Epithelial cell of proximal tubule (primary cell): ENCODE measurements at places on chromosomes 7 and 10. TPM values are rescaled to one million over a fixed set of nuclear protein-coding genes. Genes with fewer than 3 reads are reported as not detected.

Gene TAF5
- total RNA-seq = 7.5 and 11.3 TPM in 2 replicates

Gene TSPAN13
- 21.7 and 25.8 TPM in 2 replicates for total RNA-seq

Gene GJD4
- total RNA-seq = not detected in 2 replicates

Gene CPA1
- not detected in 2 replicates for total RNA-seq

Gene ITIH5
- not detected in 2 replicates for total RNA-seq

Gene DYNC1I1
- total RNA-seq = 0.06 and 0.14 TPM in 2 replicates

Gene NUTM2A
- total RNA-seq = 0.65 and 0.69 TPM in 2 replicates

Gene DYDC2
- 0.22 and 2.1 TPM in 2 replicates for total RNA-seq

Gene TEX47
- total RNA-seq = not detected in 2 replicates

Gene OR13A1
- not detected in 2 replicates for total RNA-seq

Gene SDK1
- 0.75 and 2.6 TPM in 2 replicates for total RNA-seq

Gene RBP3
- not detected in 2 replicates for total RNA-seq

Gene C10orf53
- not detected in 2 replicates for total RNA-seq

Gene CLDN3
- total RNA-seq = 29.7 and 85.9 TPM in 2 replicates

Gene UPK3B
- total RNA-seq = not detected in 2 replicates

Gene PLXNA4
- total RNA-seq = not detected in 2 replicates

Gene SPACDR
- 0.65 TPM in 1 of 2 replicates, not detected in the other for total RNA-seq

Gene GIMAP5
- total RNA-seq = not detected in 2 replicates

Gene GIMAP8
- total RNA-seq = not detected in 2 replicates

Gene SEMA3D
- total RNA-seq = 0.35 and 0.94 TPM in 2 replicates

Gene GALNT17
- 0.12 TPM in 1 of 2 replicates, not detected in the other for total RNA-seq

Gene PNLIPRP1
- not detected in 2 replicates for total RNA-seq

Gene ABCA13
- total RNA-seq = 0.69 and 1.7 TPM in 2 replicates

Gene APBB1IP
- 1.6 and 3.1 TPM in 2 replicates for total RNA-seq

Gene GIMAP4
- total RNA-seq = not detected in 2 replicates

Gene NKX2-3
- not detected in 2 replicates for total RNA-seq

Gene FFAR4
- total RNA-seq = not detected in 2 replicates

Gene GPR22
- total RNA-seq = not detected in 2 replicates

Gene HHEX
- total RNA-seq = 2.2 and 4.5 TPM in 2 replicates

Gene CH25H
- 1.1 TPM in 1 of 2 replicates, not detected in the other for total RNA-seq

Gene VWDE
- 0.12 and 0.29 TPM in 2 replicates for total RNA-seq

Gene IRF5
- 4.2 and 8.5 TPM in 2 replicates for total RNA-seq

Gene ACHE
- 0.51 and 3.3 TPM in 2 replicates for total RNA-seq

Gene FAM131B
- total RNA-seq = 0.29 and 1.5 TPM in 2 replicates

Gene SAMD9L
- total RNA-seq = 0.07 and 0.69 TPM in 2 replicates

Gene MCM10
- total RNA-seq = 16.2 and 35.2 TPM in 2 replicates

Gene FAM237B
- not detected in 2 replicates for total RNA-seq

Gene TAS2R3
- 0.35 TPM in 1 of 2 replicates, not detected in the other for total RNA-seq

Gene NRAP
- total RNA-seq = not detected in 2 replicates

Gene SPAM1
- not detected in 2 replicates for total RNA-seq

Gene NANOS1
- 3.9 and 8.0 TPM in 2 replicates for total RNA-seq

Gene CLCN1
- total RNA-seq = not detected in 2 replicates

Gene TMEM213
- total RNA-seq = 0.07 TPM in 1 of 2 replicates, not detected in the other

Gene TMEM196
- not detected in 2 replicates for total RNA-seq

Gene PALD1
- 3.3 and 3.5 TPM in 2 replicates for total RNA-seq

Gene KIF20B
- total RNA-seq = 23.6 and 26.1 TPM in 2 replicates

Gene AMPH
- total RNA-seq = 0.06 and 0.07 TPM in 2 replicates

Gene DENND2A
- 27.6 and 34.4 TPM in 2 replicates for total RNA-seq

Gene DTX2
- total RNA-seq = 11.5 and 12.3 TPM in 2 replicates

Gene MKI67
- 40.6 and 44.9 TPM in 2 replicates for total RNA-seq

Gene MBL2
- total RNA-seq = not detected in 2 replicates

Gene LRIT1
- total RNA-seq = not detected in 2 replicates

Gene CALHM1
- total RNA-seq = not detected in 2 replicates

Gene PRSS2
- total RNA-seq = 0.43 TPM in 1 of 2 replicates, not detected in the other
